Fibroblast of villous mesenchyme (primary cell): ENCODE measurements at places on chromosomes 6 and 20. TPM values are rescaled to one million over a fixed set of nuclear protein-coding genes. Genes with fewer than 3 reads are reported as not detected.

The RGL2 gene
- total RNA-seq: 13.0 and 23.2 TPM in 2 replicates

The BCAS1 gene
- total RNA-seq: under 0.01 TPM in 2 replicates

The DSP gene
- 28.1 and 33.2 TPM in 2 replicates for total RNA-seq

The FAXC gene
- 0.32 and 2.2 TPM in 2 replicates for total RNA-seq

The EPPIN gene
- not detected in 2 replicates for total RNA-seq

The DUSP15 gene
- 0.32 TPM in 1 of 2 replicates, not detected in the other for total RNA-seq

DNA sequence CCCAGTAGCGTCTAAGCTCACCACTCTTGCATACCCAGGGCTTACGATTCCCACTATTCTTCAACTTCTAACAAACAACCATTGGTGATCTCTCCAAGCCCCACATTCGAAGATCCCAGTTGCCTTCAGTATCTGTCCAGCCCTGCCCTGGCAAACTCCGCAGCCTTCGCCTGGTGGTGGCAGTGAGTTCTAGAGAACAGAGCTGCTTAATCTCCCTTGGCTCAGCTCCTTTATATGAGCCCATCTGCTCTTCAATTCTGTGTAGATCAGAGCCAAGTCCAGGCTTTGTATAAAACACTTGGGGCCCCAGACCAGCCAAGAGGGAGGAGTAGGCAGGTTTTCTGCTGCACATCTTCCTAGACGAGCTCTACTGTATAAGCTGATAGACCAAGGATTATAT, 193.3 kb downstream of the PHACTR1 start:
- DNase-seq: no peak

GRCh38 chr6:26336355-26337198, 28.4 kb upstream of the BTN3A2 start:
- DNase-seq: peak; percentile 65

GRCh38 chr20:47350691-47351545, 5.6 kb downstream of the ZMYND8 start:
- DNase-seq: no peak

GRCh38 chr20:18056174-18057100, 1.3 kb downstream of the OVOL2 start:
- peak; percentile 4 for DNase-seq

DNA sequence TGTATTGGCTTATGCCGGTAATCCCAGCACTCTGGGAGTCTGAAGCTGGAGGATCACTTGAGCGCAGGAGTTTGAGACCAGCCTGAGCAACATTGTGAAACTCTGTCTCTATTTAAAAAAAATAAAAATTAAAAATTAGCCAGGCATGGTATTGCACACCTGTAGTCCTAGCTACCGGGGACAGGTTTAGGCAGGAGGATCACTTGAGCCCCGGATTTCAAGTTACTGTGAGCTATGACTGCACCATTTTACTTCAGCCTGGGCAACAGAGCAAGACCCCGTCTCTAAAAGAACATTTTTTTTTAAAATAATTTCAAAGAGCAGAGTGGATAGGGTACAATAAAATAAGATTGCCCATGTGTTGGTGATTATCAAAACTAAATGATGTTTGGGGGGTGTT, 482.9 kb upstream of the SOX4 start:
- DNase-seq: no peak

DNA sequence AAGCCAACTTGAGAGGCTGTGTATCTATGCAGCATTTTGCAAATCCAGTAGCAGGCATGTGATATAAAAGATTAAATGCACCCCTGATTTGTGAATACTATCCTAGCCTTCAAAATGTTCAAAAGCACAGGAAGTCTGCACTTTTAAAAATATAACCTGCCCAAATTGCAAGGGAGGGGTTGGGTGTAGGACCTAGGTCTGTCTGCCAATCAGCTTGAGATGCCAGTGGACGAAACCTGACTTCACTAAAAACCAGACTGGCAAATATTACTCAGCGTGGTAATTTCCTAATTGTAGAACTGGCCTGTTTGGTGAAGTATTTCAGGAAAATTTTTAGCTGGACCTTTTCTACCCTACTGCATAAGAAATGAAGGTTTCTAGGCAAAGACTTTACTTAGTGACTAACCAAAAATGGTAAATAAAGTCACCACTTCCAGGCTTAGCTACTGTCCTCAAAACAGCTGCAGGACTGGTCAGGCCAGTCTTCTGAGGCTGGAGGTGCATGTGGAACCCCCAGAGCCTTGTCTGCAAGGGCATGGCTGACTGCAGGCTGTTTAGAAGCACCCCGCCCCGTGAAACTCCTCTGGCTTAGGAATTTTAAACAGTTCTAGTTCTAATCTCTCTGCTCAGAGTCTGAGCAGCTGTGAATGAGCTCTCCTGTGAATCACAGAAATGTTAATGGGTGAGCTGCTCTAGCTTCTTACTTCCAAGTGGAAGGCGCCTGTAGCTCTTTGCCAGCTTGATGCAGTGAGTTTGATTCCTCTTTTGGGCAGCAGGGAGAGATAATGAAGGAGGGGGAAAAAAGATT, 104.4 kb upstream of the ESR1 start:
- no peak for DNase-seq

DNA sequence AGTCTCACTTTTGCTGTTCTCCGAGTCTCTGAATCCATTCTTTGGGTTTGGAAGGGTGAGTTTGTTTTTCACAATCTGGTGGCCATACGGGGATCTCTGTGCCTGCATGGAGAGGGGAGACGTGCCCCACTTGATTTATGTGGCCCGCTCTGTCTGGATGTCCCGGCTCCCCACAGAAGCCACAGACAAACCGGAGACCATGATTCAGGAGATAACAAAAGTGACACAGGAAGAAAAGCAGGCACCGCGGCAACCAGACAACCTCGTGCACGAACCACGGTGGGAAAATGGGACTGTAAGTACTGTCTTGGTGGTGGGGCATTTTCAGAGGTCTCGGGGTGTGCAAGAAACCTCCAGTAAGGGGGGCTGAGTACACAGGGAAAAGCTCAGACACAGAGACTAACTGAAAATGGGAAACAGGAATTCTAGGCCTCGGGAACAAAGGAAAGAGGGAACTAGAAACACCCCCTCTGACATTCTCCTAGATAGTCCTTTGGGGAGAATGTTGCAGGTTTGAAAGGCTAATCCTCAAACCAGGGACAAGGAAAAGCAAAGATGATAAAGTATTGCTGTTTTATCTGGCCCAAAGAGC, 22.1 kb upstream of the ZNF318 start:
- DNase-seq: peak; percentile 64

DNA sequence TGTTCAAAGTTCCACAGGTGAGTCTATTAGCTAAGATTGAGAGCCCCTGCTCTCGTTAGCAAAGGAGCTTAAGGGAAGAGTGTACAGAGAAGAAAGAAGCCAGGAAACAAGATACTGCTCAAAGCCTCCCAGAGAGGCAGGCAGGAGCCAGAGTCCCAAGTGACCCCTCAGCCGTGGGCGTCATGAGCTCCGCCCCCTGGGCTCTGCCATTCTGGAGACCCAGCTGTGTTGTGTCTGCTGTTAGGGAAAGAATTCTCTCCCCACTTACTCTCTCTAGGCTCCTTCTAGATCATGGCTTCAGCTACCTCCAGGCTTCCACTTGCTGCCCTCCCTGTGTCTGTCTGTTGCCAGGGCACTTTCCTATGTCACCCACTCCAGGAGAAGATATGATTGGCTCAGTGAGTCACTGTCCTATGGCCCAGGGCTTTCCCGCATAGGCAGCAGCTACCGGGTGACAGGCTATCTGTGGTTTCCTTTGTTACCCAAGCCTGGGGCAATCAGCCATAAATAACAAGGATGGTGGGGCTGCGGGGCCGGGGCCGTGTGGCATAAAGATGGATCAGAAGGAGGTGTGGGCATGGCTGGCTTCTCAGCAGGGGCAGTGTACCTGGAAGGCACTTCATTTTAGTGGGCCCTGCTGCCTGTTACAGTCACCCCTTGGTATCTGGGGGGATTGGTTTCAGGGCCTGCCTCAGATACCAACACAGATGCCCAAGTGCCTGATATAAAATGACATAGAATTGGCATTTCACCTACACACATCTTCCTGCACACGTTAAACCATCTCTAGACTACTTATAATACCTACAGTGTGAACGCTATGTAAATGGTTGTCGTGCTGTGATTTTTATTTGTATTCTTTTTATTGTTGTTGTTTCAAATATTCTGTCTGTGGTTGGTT, 118.9 kb downstream of the ARMC2 start:
- peak; percentile 34 for DNase-seq

DNA sequence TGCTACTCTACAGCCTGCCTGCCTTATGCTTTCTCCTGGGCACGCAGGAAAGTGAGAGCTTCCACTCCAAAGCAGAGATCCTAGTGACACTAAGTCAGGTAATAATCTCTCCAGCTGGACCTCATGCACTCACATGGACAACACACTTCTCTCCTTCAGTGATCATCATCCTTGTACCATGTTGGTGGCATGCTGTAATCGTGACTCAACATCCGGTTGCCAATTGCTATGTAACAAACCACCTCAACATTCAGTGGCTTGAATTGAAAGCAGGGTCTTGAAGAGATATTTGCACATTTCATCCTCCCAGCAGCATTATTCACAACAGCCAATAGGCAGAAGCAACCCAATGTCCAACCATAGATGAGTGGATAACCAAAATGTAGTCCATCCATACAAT, 40.3 kb upstream of the PPP1R3G start:
- DNase-seq: no peak
